Right forelimb (tissue), 1 donor: ENCODE measurements at places on chromosomes 5 and 9.
A peak's percentile ranks its signal among the peaks of the same experiment; 100 is the strongest.

DNA sequence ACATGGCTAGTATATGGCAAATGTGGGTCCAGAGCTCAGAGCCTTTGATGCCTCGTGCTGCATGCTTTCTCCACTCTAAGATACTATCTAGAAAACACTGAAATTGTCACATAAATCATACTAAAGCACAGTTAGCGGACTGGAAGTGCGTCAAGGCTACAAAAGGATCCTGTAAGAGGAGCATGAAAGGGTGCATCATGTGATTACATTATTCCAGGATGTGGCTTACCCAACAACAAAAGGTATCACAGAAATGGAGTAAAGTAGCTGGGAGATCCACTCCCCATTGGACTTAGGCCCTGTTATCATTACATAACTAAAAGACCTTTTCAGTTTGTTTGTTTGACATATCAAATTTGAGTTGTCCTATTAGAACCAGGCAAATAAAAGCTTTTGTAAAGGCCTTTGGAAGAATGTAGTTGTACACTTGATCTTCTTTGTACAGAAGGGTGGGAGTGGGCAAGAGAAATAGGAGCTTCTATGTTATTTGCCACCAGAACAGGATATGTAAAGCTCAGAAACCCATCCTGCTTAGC, 6.9 kb downstream of the SLC31A1 start:
- no peak for DNase-seq

DNA sequence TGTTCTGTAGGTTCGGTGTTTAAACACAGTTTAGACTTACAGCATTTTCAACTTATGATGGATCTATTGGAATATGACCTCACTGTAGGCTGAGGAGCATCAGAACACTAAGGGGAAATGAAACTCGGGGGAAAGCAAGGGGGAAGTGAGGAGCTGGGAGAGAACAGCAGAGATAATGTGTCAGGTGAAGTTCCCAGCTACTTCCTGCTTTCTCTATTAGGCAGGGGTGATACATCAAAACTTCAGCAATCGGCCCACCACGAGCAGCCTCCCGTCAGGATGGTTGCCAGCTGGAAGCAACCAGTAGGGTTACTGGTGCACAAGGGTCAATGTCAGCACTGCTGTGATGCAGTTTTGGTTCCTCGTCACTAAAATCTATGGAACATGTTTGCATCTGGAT, 34.3 kb downstream of the FAT2 start:
- no peak for DNase-seq

GRCh38 chr5:169300468-169301385, at the start of gene SLIT3:
SLIT3 (minus strand) TSS chr5:169301139; CDS start chr5:169300709, 430 bp downstream.
- DNase-seq: peak; percentile 91

- no peak for DNase-seq
Observed at GRCh38 chr5:108251350-108251749, 130.5 kb downstream of the FBXL17 start.

DNA sequence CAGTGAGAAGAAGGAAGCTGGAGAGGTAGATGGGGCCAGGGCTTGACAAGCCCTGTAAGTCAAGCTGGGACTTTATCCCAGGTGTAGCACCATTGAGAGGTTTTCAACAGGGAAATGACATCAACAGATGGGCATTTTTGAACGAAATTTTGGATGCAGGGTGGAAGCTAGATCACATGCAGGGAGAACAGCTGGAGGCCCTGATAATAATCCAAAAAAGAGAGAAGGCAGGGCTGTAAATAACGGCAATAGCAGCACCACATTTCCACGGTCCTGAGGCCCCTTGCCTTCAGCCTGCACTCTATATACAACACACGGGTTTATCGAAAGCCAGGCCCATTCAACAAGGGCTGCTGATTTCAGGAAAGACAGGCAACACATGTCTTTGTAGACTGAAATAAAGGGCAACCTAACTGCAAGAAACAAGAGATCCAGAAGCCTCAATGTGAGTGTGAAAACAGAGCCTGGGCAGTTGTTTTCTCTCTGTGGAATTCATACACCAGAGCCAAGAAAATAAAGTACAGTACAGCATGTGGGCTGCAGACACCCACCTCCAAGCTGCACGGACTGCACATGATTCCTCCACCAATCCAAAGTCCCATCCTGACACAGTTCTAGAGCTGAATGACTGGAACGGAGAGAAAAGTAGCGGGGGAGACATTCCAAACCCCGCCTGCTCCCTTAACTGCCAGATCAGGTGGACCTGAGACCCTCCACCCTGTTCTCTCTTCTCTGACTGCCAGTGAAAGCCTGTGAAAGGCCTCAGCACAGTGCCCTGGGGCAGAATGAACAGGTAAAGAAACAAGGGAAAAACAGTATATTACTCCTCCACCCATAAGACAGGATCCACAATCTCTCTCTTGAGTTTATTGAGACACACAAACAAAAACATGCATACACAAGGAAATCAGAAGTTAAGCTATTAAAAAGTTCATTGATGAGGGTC, 36.3 kb downstream of the KLHL3 start:
- DNase-seq: peak; percentile 47

DNA sequence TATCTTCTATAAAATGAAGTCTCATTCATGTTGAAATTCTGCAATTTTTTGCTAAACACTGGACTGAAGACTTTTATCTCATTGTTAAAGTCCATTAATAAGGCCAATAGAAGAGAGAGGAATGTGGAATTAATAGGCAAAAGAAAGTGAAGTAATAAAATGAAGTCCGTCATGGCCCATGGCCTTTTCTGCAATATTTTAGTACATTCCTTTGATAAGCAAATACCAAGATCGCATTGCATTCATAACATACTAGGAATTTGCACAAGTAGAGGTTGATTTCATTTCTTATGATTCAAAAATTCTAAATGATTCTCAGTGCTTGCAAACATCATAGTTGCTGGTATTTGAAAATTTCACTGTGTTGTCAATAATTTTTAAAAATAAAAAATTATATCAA, 664.0 kb downstream of the NR2F1-AS1 start:
- DNase-seq: no peak

DNA sequence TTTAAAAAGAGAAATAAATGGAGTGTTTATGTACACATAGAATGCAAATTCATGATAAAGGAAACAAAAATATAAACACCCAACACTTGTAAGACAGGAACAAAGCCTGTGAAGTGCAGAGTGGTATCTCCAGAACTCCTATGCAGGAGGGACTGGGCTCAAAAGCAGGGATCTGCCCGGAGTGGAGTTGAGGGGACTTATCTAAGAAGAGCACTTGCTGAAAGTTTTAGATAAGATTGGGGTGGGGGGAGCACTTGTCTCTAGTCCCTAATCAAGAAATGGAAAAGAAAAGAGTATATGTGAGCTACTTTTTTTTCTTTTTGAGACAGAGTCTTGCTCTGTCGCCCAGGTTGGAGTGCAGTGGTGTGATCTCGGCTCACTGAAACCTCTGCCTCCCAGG, 840.4 kb downstream of the MAT2B start:
- no peak for DNase-seq

- no peak for DNase-seq
Observed at GRCh38 chr5:18882154-18882553, 1105.8 kb downstream of the CDH18 start.

- DNase-seq: peak; percentile 35
Observed at GRCh38 chr9:135326141-135326540, 153.4 kb upstream of the PPP1R26 start.

- no peak for DNase-seq
Observed at GRCh38 chr5:134553821-134554267, 28.4 kb downstream of the JADE2 start.

GRCh38 chr9:10835791-10836463, 223.1 kb upstream of the PTPRD start:
- no peak for DNase-seq

DNA sequence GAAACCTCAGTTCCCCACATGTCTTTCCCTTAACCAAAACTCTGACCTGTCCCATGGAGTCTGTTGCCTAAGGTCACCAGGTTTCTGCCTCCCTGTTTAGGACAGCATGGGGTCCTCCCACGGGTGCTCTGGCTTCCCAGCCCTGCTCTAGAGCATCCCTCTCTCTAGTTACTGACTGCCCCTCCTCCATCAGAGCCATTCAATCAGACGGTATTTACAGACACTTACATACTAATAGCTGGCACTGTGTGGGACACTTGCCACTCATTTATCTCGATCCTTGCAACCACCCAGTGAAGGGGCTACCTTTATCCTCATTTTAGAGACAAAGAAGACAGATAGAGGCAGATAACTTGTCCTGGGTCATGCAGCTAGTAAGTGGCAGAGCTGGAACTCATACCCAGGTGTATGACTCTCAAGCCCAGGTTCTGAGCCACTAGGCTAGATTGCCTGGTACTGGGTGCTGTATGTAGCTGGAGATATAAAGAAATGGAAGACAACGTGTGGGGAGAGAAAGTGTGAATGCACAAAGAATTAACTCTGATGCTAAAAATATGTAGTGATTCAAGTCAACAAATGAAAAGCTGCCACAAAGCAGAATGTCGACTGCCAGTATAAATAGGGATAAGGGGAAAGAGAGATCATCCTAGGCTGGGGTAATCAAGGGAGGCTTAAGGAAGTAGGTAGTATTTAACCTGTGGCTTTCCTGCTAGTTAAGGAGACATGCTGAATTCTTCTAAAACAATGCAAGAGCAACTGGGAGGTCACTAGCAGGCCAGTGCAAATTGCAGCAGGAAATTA, 52.5 kb upstream of the PDE8B start:
- DNase-seq: no peak

GRCh38 chr9:96057155-96057554, 181.7 kb downstream of the ERCC6L2 start:
- DNase-seq: no peak

- peak; percentile 97 for DNase-seq
Observed at GRCh38 chr5:172795318-172795977, 24.5 kb upstream of the DUSP1 start.

DNA sequence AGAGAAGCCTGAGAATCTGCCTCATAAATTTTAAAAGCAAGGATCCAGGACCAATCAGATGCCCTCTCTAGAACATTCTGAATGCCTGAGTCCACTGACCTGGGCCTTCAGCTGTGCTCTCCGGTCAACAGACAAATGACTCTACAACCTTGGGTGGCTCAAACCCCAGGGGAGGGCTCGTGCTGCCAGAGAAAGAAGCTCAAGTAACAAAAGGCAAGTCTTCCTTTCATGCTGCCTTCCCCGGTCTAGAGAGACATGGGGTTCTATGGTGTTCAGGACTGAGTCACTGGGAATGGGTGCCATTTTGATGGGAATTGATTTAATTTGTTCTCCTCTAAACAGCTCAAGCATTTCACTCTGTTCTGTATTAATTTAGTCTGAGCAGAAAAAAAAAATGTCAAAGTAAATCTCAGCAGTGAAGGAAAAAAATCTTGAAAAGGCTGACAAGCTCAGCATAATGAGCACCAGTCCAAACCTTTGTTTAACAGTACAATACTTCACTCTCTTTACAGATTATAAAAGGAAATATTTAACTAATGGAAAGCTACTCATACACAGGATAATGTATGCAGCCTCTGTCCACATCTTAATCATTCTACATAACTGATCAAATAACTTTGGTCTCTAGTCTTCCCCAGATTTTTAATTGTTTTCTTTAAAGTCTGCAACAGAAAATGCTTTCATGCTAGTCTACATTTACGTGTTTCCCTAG, 191.0 kb downstream of the GLIS3 start:
- DNase-seq: no peak
